ENCODE measurements at places on chromosomes 4 and X. TPM values are rescaled to one million over a fixed set of nuclear protein-coding genes. Genes with fewer than 3 reads are reported as not detected.

NAT8L gene
- polyA plus RNA-seq, result 6.4 TPM

DNA sequence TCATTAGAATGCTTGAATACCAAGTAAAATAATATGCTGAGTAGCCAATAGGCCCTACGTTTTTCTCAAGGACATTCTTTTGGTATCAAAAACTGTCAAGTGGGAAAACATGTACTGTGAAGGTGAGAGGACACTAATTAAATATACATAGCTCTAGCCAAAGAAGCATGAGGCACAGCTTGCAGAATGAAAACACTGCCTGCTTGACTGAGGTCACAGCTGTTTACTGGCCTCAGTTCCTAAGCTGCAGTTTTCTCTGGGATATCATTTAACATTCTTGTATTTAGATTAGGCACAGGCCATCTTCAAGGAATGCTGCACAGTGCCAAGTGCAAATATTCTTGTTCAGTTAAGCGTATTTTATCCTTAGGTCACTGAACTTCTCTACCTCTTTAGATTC is 78.6 kb downstream of the NAP1L3 start:
- DNase-seq, result peak; percentile 0

TBC1D25 gene
- polyA plus RNA-seq, result 10.7 TPM

DNA sequence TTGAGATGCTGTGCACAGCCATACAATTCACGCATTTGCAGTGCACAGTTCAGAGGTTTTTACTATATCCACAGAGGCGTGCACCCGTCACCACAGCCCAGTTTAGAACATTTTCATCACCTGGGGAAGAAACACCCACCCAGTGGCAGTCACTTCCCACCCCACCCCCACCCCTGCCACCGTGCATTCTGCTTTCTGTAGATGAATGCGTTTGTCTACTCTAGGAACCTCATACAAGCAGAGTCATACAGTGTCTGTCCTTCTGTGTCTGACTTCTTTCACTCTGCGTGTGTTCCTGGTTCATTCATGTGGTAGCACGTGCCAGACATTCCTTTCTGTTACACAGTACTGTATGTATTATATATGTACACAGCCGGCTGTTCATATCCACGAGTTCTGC is 122.8 kb downstream of the TBL1X start:
- no peak for DNase-seq

CFAP299 gene
- 1.00 TPM for polyA plus RNA-seq

GRCh38 chr4:98166025-98166730 is 22.9 kb upstream of the STPG2 start:
- DNase-seq, result no peak

- no peak for DNase-seq
Measured at GRCh38 chr4:47084111-47084510, 52.7 kb downstream of the GABRB1 start.

DNA sequence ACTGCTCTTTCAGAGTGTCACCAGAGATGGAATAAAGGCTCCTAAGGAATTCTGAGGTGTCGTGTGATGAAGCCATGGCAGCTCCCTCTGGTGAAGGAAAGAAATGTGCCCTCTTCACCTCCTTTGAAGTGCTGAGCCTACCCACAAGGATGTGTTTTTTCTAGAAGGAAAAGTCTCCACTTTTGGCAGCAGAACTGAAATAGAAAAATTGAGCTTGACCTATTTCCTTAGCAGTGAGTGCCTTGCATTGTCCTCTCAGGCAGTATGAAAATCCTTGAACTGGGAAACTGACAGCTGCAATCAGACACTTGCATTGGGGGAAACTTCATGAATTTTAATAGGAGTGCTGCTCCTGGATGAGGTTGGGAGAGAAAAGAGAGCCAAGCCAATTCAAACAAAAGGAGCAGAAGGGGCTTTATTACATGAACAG is 95.2 kb downstream of the DCLK2 start:
- DNase-seq, result no peak

DNA sequence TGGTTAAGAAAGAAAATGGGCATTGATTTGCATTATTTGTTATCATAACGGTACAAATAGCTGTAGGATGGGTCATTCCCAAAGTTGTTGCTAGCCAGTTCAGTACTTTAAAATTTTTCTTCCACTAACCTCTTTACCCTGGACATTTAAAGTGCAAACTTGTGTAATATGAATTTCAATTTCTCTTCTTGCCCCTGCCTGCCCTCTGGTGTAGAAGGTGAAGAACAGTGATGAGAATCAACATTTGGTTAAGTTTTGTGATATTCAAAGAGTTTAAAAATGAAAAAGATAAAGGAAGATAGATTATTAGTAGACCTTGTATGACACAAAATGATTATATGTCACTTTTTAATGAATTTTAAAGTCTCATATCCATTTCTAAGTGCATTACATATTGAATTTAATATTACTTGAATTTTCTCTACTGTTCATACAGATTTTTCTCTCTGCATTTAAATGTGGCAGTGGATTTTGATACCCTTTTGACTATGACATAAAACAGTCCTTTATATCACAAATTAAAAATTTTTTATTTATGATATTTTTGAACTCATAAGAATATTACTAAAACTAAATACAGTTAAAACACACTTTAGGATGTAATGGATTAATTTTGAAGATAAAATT is 337.7 kb downstream of the BMPR1B start:
- DNase-seq, result peak; percentile 34

- no peak for DNase-seq
Measured at GRCh38 chrX:17160975-17161374, 214.0 kb upstream of the NHS start.

- DNase-seq, result no peak
Measured at GRCh38 chrX:136199365-136199764, 51.8 kb downstream of the MAP7D3 start.

DNA sequence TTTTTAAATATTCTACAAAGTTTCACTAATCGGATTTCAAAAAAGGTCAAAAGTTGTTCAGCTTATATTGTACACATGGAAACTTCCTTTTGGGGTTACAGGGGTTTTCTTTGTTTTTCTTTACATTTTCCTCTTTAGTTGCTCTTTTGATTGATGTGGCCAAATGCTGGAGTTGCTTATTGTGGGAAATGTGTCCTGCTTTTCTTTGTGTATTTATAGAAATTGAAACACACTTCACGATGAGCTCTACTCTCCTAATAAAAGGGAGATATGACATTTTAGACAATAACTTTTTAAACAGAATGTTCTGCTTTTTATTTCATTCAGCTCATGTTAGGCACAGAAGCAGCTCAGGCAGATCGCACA is 50.7 kb upstream of the SPRY1 start:
- no peak for DNase-seq

GRCh38 chr4:79362626-79363025 is 36.8 kb upstream of the NAA11 start:
- DNase-seq, result no peak

DNA sequence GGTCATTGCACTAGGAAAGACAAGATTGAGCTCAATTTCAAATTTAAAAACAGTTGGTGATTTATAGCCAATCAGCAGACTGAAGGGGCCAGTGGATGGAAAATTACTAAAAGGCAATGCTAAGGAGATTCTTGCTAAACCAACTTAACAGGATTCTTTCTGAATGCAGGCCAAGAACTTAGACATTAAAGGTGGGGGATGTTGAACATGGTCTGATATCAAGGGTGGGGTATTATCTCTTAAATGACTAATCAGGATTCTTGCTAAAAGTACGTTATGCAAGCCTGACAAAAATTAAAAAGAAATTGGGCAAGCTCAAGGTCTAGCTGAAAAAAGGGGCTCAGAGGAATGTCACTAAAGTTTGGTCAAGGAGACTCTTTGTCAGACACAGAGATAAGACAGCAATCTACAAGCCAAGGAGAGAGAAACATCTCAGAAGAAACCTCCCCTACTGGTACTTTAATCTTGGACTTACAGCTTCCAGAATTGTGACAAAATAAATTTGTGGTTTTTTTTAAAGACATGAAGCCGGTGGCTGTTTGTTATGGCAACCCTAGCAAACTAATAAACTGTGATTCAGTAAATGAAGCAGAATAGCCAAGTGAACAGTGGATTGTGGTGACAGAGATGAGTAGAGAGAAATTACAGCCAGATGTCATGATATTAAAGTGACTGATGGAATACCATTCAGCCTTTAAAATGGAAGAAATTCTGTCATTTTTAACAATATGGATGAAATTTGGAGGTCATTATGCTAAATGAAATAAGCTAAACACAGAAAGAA is 120.3 kb upstream of the KLHL4 start:
- DNase-seq, result no peak

DNA sequence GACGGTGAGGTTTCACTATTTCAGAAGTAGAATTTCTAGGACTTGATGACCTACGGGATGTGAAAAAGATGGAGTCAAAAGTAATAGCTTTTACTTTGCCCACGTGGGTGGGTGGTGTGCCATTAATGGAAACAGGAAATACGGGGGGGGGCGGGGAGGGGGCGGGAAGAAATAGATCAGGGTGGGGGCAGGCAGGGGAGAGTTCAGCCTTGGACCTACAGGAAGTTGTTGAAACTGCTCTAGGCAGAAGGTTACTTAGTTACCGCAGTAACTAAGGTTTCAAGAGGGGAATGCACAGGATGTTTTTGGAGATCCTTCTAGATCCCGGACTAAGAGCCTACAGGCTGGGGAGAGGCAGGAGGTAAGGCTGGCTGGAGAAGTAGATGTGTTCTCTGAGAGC is 3.6 kb upstream of the FHL1 start:
- no peak for DNase-seq

DNA sequence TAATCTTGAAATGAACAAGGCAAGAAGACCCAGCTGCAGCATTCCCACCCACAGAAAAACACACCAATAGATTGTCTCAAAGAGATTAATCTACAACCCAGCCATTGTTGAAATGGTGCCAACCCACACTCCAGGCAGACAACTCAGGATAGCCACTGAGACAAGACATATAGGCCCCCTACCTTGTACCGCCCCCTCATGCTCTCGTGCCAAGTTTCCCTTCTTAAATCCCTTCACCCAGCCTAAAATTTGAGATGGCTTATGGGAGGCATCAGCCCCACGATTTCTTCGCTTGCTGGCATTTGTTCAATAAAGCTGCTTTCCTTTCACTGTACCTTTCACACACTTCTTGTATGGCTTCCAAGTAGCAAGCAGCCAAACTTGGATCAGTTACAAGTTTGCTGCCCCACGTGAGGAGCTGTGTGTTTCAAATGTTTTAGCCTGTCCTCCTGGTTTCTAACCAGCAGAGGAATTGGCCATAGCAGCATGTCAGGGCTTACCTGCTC is 1754.1 kb downstream of the C4orf33 start:
- peak; percentile 17 for DNase-seq

GRCh38 chrX:110403441-110404238 is 45.0 kb downstream of the RTL9 start:
- DNase-seq, result no peak

MTMR8 gene
- 2.0 TPM for polyA plus RNA-seq

- peak; percentile 49 for DNase-seq
Measured at GRCh38 chr4:122827258-122827878, 737 bp downstream of the FGF2 start.

MAGIX gene
- polyA plus RNA-seq, result 4.3 TPM

DCHS2 gene
- 8.4 TPM for polyA plus RNA-seq

LIN54 gene
- polyA plus RNA-seq, result 21.9 TPM

DNA sequence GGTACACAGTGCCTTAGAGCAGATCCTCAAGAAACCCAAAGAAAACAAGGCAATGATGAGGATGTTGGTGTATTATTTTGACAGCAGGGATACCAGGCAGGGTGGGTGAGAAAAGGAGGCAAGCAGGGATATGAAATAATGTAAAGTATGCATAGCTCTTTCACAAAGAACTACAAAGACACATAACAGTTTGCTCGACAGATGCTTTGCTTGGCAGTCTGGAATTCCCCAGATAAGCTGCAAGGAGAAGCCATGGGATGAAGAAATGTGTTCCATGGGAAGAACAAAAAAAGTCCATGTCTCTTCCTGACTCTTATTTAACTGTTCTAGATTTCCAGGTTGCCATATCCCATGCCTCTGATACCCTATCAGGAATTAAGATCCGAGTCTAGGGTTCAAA is 75.4 kb downstream of the FAM13A start:
- no peak for DNase-seq

TCEAL7 gene
- polyA plus RNA-seq, result 37.6 TPM

NCAPG gene
- 48.2 TPM for polyA plus RNA-seq

- DNase-seq, result no peak
Measured at GRCh38 chrX:45794323-45794994, 593.8 kb upstream of the DIPK2B start.
